Right forelimb (tissue), 1 donor: ENCODE measurements at places on chromosomes 2 and 18.

- DNase-seq: no peak
Observed at GRCh38 chr2:179268277-179268925, 3.8 kb upstream of the SESTD1 start.

GRCh38 chr2:121826036-121826435 is 70.6 kb downstream of the TSN start:
- no peak for DNase-seq

GRCh38 chr2:217393585-217394032 is 533.7 kb upstream of the TNP1 start:
- DNase-seq: no peak

DNA sequence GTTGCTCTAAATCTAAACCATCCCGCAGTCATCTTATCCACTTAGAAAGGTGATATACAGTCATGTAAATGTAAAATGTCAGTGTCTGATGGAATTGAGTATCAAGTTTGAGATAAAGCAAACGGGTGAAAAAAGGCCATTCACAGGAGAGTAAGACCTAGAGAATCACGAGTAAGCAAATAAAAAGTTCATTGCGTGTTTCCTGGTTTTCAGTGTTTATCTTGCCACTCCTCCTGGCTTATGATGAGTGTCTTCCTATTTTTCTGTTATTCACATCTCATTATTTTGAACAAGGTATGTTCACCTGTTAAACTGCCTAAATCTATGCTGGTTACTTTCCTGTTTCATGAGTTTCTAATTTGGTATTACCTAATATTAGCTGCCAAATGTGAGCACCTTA is 68.8 kb downstream of the ITGA4 start:
- DNase-seq: no peak

- DNase-seq: no peak
Observed at GRCh38 chr18:37487400-37487867, 78.2 kb downstream of the CELF4 start.

- peak; percentile 27 for DNase-seq
Observed at GRCh38 chr18:78875016-78875777, 104.4 kb upstream of the SALL3 start.

DNA sequence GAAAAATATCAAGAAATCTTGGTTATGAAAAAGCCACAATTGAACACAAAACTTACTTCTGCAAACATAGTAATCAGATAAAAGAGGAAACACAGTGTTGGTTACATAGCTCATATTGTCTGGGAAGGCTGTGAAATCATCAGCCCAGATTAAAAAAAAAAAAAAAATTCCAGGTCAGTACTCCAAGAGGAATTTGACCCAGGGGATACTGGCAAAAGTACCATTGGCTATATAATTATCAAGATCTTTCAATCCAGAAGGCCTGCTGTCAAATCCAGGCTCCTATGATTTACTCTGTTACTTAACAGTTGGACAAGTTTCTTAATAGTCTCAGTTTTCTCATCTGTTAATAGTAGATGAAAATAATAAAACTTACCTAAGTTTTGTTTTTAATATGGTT is 12.9 kb upstream of the IKZF2 start:
- DNase-seq: no peak

GRCh38 chr2:9231291-9232165 is 24.9 kb downstream of the ASAP2 start:
- DNase-seq: no peak

DNA sequence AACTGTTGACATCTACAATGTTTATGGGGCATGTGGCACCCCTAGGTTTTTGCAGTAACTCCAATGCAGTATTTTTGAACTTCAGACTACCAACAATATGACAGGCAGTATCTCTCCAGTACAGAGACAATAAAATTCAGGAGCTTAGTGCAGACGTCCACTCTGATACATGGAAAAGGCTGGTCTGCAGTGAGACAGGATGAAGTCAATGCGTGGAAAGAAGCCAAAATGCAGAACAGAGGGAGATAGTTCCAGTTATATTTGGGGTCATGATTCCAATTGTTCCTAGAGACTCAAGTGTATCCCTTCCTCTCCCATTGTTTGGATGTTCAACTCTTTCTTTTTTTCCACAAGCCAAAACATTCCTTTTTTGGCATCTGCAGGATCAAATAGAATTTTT is 18.7 kb upstream of the SMAD2 start:
- DNase-seq: no peak
